ENCODE measurements at places on chromosomes 6 and 20.

- DNase-seq = no peak
Observed at GRCh38 chr20:7989379-7989778, 30.2 kb downstream of the TMX4 start.

- no peak for DNase-seq
Observed at GRCh38 chr20:3898639-3899038, 9.5 kb downstream of the PANK2 start.

DNA sequence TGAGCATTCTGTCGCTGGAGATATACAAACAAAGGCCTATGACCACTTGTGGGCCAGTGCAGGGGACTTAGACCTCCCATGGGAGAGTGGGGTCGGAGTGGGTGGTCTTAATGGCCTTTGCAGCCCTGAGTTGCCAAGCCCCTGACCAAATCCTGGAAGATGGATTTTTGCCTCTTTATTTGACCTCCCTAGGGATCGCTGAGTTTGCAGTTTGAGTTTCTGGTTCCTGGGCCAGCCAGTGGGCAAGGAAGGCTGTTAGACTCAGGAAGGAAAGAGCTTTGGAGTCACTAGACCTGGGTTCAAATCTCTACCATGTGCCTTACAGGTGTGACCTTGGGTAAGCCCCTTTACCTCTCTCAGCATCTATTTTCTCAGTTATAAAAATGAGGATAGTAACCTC is 94.1 kb downstream of the CD40 start:
- no peak for DNase-seq

DNA sequence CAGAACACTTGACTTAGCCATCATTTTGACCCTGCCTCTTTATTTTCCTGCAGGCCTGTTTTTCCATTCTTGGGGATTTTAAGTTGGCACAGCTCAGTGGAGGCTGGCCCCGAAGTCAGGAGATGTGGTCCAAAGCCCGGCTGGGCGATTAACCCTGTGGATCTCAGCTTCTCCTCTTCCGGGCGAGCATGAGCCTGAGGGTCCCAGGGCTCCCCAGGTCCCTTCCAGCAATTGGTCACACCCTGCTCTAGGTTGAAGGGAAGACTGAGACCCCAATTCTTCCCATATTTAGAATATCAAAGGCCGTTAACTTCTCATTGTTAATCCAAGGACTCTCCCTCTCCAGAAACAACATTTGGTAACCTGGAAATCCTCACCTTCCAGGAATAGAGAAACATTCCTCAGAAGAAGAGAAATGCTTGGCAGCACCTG is 2.3 kb downstream of the THBS2 start:
- no peak for DNase-seq

DNA sequence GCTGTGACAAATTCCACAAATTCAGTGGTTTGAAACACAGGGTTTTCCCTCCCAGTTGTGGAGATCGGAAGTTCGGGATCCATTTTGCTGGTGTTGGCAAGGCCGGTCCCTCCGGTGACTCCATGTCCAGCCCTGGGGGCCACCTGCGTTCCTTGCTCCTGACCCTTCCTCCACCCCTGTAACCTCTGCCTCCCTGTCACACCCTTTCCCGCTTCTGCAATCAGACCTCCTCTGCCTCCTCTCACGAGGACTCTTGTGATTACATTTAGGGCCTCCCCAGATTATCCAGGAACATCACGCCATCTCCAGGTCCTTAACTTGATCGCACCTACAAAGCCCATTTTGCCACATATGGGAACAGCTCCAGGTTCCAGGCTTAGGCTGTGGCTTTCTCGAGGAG is 12.5 kb downstream of the RPS6KA2 start:
- no peak for DNase-seq

- DNase-seq = no peak
Observed at GRCh38 chr20:1177680-1178079, 7.1 kb downstream of the TMEM74B start.

DNA sequence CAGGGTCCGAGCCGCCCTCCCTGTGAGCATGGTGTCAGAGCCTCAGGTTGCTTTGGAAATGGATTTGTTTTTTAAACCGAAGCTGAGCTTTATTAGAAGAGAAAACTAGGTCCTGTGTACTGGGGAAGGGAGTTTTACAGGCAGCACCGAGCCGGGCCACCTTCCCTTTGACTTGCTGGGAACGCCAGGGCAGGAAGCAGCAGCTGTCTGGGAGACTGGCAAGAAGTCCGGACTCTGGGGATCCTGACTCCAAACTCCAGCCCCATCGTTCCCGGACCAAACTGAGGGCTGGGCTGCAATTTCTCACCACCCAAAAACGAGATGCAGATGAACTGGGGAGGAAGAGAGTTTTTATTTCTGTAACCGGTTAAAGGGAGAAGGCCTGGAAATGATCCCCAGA is 214.9 kb upstream of the KCNG1 start:
- DNase-seq = no peak

DNA sequence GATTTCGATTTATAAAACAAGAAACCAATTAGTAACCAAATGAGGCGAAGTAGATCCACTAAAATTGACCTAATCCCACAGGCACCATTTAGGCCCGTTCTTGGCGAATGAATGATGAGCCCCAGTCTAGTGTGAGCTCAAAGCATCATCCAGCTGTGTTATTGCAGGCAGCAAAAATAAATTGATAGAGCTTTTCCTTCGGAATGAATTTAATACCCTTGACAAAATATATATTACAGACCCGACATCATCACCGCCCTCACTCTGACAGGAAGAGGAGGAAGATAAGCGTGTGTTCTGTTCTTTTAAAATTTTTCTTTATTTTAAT is 7.8 kb downstream of the SIM1 start:
- no peak for DNase-seq

- DNase-seq = no peak
Observed at GRCh38 chr6:72905705-72906478, 284.0 kb downstream of the KCNQ5 start.

DNA sequence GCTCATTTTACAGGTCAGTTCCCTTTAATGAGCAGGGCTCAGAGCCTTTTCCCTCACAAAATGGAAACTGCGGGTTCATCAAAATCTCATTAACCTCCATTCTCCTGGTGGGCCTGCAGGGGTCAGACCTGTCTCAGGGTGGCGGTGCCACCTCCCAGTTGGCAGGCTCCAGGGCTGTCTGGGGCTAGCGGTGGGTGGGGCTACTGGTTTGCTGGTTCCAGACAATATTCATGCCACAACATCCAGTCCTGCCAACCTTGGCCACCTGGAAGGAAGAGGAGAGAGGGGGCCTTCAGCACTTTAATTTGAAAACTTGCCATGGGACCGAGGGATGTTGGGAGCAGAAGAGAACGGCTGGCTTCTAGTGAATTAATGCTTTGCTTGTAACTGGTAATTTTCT is 41.9 kb upstream of the CTNNBL1 start:
- DNase-seq = no peak

DNA sequence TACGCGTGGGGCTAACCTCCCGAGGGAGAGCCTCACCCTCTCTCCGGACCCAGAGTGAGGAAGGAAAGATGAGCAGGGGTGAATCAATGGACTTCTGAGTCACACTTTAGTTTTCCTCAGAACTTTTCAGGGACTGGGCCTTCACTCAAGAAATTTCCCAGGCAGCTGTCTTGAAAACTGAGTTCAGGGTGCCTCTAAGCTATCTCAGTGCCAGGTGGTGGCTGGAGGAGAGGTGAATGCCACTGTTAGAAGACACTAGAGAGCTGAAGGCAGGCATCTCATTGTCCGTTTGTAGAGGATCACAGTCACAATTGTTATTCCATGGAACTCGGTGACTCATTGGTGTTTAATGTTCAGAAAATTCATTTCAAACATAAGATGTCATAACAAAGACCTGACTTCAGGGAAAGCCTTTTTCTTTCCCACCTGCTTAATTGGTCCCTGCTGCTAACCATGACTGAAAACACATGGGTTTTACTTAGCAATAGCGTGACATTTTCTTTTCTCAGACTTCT is 5.3 kb upstream of the SERPINB6 start:
- DNase-seq = no peak

DNA sequence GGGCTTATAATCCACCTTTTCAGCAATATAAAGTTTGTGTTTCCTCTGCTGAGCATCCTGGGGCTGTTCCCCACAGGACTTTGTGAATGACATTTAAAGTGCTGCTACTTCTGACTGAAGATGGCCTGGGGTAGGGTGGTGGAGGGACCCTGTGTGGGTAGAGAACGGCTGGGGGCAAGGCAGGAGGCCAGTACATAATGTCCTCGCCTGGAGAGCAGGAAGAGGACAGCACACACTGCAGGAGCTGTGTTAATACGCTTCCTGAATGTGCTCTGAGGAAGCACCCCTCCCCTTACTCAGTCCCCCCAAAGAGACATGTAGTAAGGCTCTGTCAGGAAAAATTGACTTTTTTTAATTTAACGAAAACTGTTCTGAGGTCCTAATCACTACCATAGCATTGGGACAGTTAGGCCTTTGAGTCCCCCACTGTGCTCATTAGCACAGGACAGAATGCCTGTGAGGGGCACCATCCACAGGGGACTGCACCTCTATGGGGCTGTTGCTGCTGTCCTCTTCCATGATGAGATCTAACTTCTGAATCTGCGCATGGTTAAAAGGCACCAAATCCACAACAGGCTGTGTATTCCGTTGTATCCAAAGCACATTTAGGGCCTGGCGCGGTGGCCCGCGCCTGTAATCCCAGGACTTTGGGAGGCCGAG is 68.5 kb downstream of the LYRM4 start:
- DNase-seq = no peak

DNA sequence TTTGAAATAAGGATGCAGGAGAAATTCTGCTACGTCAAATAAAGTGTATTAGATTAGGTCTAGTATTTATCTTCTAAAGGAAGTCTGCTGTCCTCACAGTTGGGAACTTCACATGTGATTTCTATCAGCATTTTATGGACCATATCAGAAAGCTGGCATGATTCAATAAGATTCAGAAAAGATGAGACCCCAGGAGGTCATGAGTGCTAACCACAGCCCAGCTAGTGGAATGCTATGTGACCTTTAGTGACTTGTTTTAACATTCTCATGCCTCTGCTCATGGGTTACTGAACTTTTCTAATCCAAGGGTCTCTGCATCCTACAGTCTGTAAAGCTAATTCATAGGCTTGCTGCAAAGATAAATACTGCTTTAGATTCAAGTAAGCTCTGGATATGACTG is 150.1 kb downstream of the GMPR start:
- no peak for DNase-seq

GRCh38 chr20:43065299-43065698 is 124.4 kb downstream of the PTPRT start:
- DNase-seq = no peak

DNA sequence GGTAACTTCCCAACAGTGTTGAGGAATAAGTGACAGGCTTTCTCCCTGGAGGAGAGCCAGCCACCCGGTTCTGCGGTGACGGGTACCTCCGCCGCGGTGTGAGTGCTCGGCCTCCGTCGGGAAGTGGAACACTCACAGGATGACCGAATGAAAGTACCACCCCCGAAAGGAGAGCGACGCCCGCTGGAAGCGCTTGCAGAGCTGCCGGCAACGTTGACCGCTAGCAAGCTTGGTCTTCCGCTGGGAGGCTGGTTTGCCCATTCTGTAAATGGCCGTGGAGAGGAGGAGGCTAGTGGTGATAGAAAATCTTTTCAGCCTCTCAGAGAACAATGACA is 614 bp upstream of the TMEM242 start:
- DNase-seq = no peak

- no peak for DNase-seq
Observed at GRCh38 chr6:9250852-9251251, 815.5 kb upstream of the SLC35B3 start.

GRCh38 chr20:45450097-45450818 is 19.3 kb upstream of the WFDC2 start:
- no peak for DNase-seq

- DNase-seq = no peak
Observed at GRCh38 chr6:2476376-2476775, 231.0 kb upstream of the GMDS start.

DNA sequence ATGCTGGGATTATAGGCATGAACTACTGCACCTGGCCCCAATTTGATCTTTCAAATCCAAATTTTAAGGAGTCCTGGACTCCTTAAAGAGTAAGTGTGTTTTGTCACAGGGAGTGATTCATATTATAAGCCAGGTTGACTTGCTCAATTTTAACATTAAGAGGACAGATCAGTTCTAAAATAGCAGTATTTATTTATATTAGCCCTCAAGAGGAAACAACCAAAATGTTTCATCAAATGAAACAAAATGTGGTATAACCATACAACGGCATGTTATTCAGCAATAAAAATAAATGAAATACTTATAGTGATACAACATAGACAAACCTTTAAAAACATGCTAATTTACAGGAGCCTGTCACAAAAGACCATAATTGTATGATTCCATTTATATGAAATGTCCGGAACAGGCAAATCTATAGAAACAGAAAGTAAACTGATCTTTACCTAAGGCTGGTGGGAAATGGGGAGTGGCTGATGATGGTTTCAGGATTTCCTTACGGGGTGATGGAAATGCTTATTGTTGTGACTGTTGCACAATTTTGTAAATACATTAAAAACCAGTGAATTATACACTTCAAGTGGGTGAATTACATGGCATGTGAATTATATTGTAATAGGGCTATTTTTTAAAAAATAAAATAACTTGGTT is 637.4 kb downstream of the MMUT start:
- DNase-seq = no peak

DNA sequence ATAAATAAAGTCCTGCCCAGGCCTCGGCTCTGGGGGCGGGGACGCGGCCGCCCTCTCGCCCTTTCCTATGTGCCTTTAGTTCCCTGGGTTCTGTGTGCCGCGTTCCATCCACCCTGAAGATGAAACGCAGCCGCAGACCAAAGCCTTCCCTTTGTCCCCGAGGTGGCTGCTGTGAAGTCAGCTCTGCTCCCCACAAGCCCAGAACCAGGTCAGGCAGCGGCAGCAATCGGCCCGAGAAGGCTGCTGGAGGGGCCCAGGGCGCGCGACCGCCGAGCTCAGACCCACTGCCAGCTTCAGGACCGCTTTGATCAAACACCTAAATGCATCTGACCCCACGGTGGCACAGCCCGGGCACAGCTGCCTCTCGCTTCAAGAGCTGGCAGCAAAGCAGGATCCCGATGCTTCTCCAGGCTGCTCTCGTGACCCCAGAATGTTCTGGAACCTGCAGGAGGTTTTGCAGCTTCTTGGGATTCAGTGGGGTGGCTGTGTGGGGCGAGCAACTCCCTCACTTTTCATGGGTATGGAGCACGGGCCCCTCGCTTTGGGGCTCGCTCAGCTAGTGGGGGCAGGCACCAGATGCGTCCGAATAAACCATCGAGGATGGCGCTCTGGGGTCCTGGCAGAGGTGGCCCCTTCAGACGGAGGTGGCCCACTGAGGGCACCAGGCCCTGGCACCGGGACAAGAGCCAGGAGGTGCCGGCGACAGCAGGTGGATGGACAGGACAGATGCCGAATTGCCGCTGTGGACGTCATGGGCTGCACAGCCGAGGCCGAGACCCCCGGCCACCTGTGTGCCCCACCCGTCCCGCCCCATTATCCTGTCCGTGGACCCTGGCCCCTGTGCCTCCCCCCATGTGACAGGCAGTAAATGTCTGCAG is 13.0 kb downstream of the CHRNA4 start:
- no peak for DNase-seq

- no peak for DNase-seq
Observed at GRCh38 chr6:624979-625378, 31.9 kb downstream of the HUS1B start.

GRCh38 chr20:38723017-38723847 is 1.1 kb upstream of the SLC32A1 start:
- DNase-seq = no peak

All from effector CD8-positive, alpha-beta T cell (primary cell).